ENCODE measurements at places on chromosomes 12 and 14.

- DNase-seq = no peak
Observed at GRCh38 chr14:28494196-28494595, 272.4 kb upstream of the FOXG1 start.

GRCh38 chr14:61573321-61573720, 122.0 kb upstream of the HIF1A start:
- no peak for DNase-seq

GRCh38 chr12:119182701-119183493, 4.2 kb downstream of the HSPB8 start:
- DNase-seq = no peak

- DNase-seq = no peak
Observed at GRCh38 chr12:98951406-98951805, 306.3 kb downstream of the APAF1 start.

DNA sequence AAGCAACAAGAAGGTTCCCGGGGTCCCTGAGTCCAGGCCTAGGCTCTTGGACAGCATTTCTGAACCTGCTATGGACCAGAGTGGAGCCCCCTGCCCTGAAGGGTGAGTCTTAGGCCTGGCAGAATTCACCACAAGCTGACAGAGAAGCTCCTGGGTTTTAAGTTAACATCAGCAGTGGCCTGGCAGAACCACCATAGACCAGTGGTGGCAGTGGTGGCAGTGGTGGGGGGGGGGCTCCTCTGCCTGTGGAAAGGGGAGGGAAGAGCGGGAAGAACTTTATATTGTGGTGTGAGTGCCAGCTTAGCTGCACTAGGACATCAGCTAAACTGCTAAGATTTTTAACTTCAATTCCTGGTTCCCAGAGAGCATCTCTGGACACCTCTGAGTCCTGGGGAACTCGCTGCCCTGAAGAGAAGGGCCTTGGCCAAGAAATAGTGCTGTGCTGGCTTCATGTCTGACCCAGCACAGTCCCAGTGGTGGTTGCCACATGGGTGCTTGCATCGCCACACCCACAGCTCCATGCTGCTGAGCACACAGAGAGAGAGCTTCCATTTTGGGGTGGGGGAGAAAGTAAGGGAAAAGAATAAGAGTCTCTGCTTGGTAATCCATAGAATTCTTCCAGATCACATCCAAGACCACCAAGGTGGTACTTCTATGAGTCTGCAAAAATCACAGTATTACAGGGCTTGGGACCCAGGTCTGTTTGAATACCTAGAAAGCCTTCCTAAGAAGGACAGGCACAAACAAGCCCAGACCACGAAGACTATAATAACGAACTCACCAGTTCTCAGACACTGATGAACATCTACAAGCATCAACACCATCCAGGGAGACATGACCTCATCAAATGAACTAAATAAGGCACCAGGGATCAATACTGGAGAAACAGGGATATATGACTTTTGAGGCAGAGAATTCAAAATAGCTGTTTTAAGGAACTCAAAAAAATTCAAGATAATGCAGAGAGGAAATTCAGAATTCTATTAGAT, 20.4 kb upstream of the RNF212B start:
- no peak for DNase-seq

DNA sequence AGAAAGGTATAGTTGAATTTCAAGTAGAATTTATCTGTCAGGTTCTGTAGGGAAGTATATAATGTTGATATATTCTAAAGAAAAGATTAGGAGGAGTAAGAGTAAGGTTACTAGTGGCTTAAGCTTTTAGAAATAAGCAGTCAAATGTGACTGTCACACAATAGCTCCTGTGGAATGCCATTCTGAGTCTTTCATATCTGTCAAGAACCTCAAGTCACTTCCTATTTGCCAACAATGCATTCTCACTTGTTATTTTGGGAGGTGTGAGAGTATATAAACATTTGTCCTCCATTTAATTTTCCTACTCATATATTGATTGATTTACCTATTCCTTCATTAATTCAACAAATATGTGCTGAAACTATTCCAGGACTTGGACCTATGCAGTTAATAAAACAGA, 11.7 kb downstream of the CLEC9A start:
- DNase-seq = no peak

GRCh38 chr12:26954027-26954426, 15.8 kb downstream of the FGFR1OP2 start:
- DNase-seq = no peak

- no peak for DNase-seq
Observed at GRCh38 chr14:97366400-97366799, 569.2 kb downstream of the VRK1 start.

GRCh38 chr14:105430565-105430964, 10.9 kb downstream of the MTA1 start:
- no peak for DNase-seq

DNA sequence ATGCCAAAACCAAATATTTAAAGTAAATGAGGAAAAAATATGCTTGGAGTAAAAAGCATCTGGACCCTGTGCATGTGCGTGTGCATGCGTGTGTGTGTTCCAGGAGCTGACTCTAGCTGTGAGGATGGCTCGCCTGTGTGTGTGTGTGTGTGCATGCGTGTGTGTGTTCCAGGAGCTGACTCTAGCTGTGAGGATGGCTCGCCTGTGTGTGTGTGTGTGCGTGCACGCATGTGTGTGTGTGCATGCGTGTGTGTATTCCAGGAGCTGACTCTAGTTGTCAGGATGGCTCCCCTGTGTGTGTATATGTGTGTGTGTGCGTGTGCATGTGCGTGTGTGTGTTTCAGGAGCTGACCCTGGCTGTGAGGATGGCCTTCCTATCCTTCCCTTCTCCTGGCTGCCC, 357.7 kb downstream of the CACNA1C start:
- DNase-seq = no peak

All from stimulated activated CD4-positive, alpha-beta T cell treated with anti-CD3 and anti-CD28 coated beads, TNF-alpha, amount 100 ng/mL, for 48 hours (primary cell).